ENCODE measurements at places on chromosomes 3 and 15.
A peak's percentile ranks its signal among the peaks of the same experiment; 100 is the strongest.

DNA sequence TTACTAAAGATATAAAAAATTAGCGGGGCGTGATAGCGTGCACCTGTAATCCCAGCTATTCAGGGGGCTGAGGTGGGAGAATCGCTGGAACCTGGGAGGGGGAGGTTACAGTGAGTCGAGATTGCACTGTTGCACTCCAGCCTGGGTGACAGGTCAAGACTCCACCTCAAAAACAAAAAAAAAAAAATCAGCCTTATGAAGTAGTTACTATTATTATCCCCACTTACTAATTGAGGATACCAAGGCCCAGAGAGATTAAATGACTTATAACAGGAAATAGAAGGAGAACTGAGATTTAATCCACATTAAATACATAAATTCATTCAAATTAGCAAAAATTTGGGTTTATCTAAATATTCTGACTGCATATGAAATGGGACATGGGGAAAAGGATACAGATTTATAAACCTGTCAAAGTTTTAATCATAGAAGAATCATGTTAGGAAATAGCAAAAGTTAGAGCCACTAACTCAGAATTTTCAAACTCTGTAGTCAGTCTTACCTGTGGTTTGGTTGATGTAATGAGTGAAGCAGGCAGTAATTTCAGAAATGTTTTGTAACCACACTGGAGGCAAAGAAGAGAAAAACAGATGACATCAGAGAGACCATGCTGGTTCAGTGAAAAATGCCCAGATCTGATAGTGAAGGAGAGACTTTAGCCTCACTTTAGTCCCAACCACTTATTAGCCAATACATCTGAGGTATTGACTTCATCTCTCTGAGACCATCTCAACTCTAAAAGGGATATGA lies 25.0 kb upstream of the ACAP2 start:
- DNase-seq = no peak

GRCh38 chr3:16932877-16933276 lies 48.1 kb downstream of the PLCL2 start:
- DNase-seq = no peak

DNA sequence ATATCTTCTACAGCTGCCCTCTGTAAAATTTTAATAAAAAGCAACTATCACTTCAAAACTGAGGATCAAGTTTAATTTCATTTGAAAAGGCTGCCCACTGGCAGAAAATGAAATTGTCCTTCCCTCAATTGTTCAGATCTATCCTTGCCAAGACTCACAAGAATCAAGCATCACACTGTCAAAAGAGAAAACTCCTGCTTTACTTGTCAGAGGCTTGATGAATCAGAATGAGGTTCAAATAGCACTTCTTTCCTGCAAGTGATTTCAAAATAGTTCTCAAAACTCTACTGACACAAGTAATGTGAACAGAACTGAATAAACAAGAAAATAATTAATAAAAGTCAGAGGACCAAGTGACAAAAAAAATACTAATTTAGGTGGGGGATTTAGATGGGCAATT lies 70.6 kb downstream of the GOLIM4 start:
- no peak for DNase-seq

GRCh38 chr3:99468918-99469317 lies 169.5 kb upstream of the COL8A1 start:
- no peak for DNase-seq

GRCh38 chr3:112815981-112816380 lies 30.7 kb downstream of the CD200R1L start:
- DNase-seq = no peak

DNA sequence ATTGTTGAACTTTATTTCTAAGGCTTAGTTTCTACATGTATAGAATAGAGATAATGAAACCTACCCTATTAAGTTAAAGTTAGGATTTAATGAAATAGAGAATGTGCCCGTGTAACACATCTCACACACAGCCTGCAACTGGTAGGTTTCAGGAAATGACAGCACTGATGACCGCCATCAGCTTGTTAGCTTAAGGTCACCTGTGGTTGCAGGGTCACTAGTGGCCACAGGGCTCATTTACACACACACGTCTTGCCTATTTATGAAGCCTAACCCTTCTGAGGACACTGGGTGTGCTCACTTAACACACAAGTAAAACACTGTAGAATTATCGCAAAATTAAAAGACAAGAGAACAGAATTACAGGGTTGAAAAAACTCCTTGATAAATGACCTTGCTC lies 20.1 kb downstream of the CHRM5 start:
- no peak for DNase-seq

DNA sequence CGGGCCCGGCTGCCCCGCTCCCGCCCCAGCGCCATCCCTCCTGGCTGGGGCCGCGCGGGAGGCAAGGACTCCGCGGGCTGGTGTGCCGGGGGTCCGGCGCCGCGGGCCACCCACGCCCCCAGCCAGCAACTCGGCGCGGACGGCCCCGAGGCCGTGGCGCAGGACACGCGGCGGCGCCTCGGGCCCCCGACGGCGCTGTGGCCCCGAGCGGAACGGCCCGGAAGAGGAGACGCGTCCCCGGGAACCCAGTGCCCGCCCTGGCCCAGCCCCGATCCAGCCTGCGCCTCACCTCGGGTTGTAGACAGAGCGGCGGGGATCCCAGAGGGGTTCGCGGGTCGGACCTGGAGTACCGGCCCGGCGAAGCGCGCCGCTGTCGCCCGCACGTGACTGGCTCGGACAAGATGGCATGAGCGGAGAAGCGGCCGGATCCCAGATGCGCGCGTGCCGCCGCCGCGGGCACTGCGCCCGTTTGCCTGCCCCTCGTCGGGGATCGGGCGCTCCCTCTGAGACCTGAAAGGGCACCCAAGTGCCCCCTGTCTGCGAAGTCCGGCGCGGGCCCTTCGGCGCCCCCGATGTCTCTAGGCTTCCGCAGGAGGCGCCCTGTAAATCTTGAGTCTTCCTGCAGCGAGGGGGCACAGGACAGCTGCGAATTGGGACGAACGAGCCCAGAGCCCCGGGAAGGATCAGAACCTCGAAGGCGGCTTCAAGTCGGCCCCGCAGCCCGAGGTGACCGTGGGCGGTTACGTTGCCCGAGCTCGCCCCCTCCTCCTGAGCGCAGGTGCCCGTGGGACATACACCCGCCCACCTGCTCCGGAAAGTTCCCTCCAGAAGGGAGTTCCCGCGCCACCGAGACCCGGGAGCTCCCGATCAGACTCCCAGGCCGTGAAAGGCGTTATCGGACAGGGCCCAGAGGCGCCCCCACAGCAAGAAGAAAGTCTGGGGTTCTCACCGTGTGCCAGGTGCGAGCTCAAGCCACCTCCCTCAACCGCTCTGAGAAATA lies 598 bp upstream of the SFMBT1 start:
- DNase-seq = peak; percentile 26

- no peak for DNase-seq
Measured at GRCh38 chr3:71653414-71653807, 69.9 kb upstream of the FOXP1 start.

DNA sequence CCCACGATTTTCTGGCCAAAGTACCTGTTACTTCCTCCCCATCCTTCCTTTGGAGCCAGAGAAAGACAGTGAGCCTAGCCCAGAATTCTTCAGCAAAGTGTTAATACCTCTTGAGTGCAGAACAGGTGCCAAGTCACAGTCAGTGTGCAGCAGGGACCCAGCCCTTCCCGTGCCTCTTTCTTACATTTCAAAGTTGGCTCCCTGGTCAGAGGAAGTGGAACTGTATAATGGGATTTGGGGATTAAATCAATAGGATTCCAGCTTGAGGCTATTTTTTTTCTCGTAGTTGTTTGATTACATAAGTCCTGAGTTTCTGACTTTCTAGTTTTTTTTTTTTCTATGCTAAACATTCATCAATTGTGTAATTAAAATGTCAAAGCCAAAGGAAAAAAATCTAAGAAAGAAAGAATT lies 52.6 kb upstream of the ABHD10 start:
- DNase-seq = no peak

DNA sequence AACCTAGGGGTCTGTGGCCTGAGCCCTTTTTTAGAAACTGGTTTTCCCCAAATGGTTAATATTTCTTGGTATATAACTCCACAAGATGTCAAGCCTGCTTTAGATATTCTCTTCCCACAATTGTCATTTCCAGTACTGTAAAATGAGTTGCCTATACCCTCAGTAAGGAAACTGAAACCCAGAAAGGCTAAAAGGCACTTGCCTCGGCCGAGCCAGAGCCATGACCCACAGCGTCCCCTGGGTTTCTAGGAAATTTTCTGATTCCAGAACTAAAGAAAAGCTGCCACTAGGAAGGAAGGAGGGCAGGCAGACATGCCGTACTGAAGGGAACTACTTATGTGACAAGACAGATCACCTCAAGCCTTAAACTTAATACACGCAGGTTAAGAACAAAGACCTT lies 59.1 kb downstream of the ATP8B4 start:
- DNase-seq = no peak
